IPS DF 19.7 (cell line): ENCODE measurements at places on chromosomes 2 and 18.
A peak's percentile ranks its signal among the peaks of the same experiment; 100 is the strongest.

GRCh38 chr18:74116633-74117554 is 30.7 kb downstream of the FBXO15 start:
- peak; percentile 38 for DNase-seq

- no peak for DNase-seq
These were observed 62.8 kb downstream of the PRELID3A start for GRCh38 chr18:12470382-12471075.

DNA sequence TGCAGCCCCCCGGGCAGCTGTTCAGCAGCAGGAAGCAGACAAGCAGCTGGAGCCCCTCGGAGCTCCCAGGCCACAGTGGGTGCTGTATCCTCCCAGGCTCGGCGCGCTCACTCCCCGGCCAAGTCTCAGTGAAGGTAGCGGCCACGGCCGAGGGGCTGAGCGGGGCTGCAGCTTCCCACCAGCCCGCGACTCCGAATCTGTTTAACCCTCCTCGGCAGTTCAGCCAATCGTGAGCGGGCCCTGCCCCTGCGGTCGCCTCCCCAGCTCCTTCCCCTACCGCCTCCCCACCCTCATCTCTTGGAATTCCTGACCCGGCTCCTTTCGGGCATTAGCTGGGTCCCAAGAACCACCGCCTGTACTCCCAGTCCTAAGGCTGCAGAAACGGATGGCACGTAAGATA is at the start of gene RESP18:
TSS of gene RESP18 (minus strand) at position 203 of the 400 bp plus-strand sequence.
- no peak for DNase-seq

DNA sequence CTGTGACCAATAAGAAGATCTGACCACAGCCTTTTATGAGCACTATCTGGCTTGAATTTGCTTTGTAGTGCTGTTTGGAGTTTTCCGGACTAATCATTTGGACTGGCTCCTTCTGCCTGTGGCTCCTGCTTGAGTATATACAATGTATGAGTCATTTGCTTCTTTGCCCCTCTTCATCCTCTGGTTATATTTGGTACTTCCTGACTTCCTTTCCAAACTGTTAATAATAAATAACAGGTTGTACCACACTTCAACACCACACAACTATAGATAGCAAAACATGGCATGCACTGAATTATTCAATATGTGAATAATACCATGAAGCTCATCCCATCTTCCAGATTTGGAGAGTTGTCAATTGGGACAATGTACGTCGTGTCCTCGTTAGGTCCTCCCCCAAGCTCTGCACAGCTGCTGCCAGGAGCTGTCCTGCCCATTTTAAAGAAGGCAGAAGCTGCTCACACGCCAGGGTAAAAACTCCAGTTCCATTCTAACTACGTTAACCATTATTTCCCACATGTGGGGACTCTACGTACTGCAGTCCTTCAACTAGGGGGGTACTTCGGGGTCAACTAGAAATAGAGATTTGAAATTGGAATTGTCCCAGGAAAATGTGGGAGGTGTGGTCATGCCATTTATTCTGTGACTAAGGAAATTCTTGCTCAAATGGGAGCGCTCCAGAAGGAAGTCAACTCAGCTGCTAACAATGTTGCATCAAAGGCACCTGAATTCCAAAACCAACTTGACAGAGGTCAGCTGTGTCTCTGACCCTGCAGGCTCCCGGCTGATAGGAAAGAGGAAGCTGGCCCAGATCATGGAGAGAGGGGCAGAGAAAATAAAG is 38.1 kb downstream of the ST8SIA5 start:
- DNase-seq, result no peak

- no peak for DNase-seq
These were observed 53.5 kb downstream of the DARS1 start for GRCh38 chr2:135931776-135932443.

DNA sequence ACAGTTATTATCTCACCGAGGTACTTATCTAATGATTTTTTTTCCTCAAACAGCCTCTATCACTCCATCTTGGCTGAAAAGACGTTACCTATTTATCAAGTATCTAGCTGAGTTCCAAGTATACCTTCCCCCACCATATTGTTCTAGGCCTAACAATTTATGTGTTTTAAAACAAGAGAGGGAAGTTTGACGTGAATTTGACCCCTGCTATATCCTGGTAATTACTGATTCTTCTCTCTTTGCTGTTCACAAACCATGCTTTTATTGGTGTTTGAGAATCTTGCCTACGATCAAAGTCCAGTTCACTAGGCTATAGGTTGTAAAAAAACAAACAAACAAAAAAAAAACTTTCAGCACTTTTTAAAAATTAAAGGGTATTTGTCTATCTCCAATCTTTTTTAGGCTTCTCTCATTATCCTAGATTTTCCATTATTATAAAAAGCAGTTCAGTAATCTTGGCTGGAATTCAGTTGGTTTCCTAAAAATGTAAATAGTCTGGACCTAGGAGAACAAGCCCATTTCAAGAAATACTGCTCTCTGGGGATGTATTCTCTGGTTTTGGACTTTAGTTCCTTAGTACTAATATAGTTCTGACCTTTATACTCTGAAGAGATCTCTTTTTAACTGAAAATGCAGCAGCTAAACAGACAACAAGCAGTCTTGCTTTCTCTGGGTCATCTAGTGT is 505.4 kb downstream of the CPS1 start:
- no peak for DNase-seq

GRCh38 chr18:49842656-49843055 is 29.3 kb upstream of the ACAA2 start:
- DNase-seq, result no peak

GRCh38 chr18:27845897-27846296 is 331.0 kb downstream of the CDH2 start:
- no peak for DNase-seq

DNA sequence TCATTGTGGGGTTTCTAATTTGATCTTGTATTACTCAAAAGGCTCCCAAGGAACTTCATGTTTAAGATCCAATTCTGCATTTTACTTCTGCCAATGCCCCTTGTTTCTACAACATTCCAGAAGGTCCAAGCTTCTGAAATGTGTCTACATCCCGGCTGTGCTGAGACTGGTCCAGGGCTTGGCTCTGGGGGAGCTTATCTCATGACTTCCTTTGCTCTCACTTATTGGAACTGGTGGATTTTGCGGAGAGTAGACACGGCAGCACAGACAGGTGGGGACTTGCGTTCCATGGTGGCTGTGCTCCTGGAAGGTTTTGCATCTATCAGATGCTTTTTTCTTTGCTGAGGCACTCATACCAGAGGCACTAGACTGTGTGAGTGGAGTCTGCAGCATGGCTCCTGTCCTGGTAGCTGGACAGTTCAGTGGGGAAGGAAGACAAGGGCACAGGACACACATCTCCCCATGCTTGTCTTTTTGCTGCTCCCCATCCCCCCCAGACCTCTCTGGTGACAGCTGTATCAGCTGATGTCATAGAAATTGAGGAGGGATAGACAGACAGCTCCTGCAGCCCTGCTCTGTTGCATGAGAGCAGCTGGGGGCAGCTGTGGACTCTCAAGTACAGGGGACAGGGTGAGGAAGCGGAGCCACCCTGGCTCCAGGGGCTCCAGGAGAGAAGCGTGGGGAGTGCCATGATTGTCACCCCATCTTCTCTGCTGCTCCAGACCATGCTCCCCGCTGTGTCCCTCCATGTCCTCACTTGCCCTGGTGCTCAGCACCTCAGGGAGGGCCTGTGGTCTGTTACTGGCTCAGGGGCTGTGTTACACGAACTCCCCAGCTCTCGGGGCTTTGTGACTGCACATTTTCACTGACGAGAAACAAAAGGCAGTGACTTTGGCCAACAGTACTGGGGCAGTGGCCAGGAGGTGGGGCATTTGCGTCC is 46.0 kb downstream of the ACAA2 start:
- no peak for DNase-seq

DNA sequence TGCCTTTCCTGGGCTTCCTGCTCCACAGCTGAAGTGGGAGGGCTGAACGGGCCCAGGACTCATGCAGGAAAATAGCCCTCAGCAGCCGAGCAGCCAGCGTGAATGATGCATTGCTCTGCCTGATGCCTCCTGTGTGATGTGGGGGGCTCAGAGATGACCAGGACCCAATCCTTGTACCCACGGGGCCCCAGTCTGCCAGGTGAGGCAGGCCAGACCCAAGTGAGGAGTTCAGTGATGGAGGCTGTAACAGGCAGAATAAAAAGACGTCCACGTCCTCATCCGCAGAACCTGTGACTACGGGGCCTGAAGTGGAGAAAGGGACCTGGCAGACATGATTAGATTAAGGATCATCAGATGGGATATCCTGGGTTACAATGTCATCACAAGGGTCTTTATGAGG is 194.9 kb upstream of the HDAC4 start:
- DNase-seq, result no peak

DNA sequence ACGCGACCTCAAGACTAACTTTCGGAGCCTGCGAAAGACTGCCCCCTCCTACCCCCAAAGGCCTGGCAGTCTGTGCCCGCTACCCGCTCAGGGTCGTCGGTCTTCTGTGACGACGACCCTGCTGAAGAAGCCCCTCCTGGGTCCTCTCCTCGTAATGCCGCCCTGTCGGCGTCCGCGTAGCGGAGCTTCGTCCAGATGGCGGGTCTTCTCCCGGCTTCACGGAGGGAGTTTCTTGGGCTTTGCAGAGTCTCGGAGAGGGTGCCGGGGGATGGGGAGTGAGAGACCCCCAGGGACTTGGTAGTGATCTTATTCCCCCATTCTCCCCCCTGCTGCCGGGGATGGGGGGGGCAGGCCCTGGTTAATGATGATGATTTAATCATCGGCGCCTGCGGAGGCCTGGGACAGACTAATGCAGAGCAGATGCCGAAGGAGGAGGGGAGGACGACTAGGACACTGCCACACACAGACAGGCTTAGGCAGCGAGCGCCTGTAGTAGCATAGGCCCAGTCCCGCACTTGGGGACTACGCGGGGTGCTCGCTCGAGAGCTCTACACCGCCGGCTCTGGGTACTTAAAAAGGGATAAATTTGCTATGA is 528 bp upstream of the PCGF1 start:
- DNase-seq, result no peak

- DNase-seq, result no peak
These were observed 96.5 kb downstream of the TTC32 start for GRCh38 chr2:19805266-19805665.

DNA sequence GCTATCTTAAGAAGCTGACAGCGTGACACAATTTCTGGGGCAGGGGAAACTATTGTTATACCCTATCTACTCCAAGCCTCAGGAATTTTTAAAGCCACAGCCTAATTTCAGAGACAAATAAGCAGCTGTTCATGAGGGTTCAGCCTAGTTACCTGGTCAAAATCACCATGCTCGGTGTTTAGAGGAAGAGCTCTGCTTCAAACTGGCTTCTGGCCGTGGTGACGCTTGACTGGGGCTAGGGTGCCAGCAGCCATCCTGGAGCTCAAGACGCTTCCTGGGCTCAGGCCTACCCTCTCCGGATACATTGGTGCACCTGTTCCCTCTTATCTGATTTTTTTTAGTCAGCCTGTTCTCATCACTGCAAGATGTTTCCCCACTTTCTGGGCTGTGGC is 41.7 kb downstream of the FRZB start:
- no peak for DNase-seq

GRCh38 chr2:99545066-99545465 is 55.2 kb upstream of the REV1 start:
- no peak for DNase-seq

GRCh38 chr2:152243761-152244640 is 68.4 kb upstream of the STAM2 start:
- no peak for DNase-seq

- DNase-seq, result no peak
These were observed 23.5 kb upstream of the RPL37A start for GRCh38 chr2:216474925-216475670.

- no peak for DNase-seq
These were observed 24.4 kb downstream of the LBH start for GRCh38 chr2:30255466-30256408.

DNA sequence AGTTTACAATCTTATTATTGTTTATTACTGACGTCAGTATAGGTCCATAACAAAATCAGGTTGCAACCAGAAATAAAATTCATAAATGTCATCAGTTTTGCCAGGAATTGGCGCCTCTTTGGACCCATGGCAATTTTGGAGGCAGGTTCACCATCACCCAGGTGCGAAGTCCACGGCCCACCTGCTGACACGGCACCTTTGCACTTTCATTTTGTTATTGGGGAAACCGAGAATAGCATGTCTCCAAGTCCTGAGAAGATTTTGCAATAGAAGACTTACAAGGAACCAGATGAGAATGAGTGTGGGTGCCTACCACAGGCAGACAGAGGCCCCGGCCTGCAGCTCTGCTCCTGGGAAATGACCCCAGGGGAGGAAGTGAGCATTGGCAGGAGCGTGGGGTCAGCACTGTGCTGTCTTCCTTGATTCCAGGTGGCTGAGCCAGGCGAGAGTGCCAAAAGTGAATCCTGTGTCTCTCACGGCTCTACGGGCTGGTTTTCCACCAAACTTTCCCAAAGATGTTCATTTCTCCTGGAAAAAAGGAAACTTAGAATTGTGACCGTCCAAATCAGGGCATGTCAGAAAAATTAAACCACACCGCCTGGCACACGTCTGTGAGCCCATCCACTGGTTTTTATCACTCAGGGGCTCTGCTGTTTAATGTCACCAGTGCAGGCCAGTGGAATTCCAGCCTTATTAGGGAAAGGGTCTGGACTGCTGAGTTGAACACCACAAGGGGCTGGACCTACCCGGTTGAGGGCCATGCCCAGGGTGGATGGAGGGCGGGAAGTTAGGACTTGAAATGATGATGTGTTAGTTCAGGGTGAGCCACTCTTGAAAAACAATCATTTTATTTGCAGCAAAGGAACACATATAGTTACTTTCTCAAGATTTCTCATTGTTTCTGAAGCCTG is 96.5 kb downstream of the PTGR3 start:
- DNase-seq, result no peak

DNA sequence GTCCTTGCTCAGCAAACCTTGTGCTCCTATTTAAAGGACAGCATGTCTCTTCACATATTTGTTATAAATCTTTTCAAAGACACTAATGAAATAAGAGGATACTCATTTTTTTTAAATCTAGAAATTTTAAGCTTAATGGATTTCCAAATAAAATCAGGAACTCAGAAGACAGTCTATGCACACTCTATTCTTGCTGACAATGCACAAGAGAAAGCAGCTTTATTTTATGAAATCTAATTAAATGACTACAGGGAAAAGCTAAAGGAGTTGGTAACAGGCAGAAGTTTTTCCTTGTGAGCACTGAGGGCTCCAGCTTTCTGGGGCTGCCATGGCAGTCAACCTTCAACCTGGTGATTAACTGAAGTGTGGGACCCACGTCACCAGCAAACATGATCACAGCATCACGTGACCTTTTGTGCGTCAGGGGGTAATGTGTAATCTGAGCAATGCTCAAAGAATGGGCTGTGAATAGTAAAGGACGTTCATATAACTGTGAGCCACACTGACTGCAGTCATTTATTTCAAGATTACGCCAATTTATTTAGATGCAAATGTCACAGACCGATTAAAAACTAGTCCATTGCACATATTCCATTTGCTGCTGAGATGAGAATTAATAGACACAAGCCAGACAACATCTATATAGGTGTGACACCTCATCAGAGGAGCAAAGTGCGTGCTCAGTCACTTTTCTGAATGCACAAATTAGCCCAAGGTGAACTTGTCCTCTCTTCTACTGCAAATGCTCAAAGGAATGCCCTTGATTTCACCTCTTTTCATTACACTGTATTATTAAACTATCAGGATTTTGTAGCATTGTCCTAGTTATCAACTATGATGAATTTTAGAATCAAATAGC is 11.6 kb upstream of the DNER start:
- no peak for DNase-seq

GRCh38 chr18:6281874-6282273 is 132.8 kb downstream of the L3MBTL4 start:
- DNase-seq, result no peak
